ENCODE measurements at places on chromosomes 4 and X. TPM values are rescaled to one million over a fixed set of nuclear protein-coding genes. Genes with fewer than 3 reads are reported as not detected.

- no peaks in the 10 kb centered on the region for H3K36me3 ChIP-seq
- no peak overlapping the region for H3K4me3 ChIP-seq
- H3K4me1 ChIP-seq: no peaks in the 10 kb centered on the region
- no peak for DNase-seq
- H3K27ac ChIP-seq: no peak overlapping the region
These were observed 316.7 kb upstream of the DIPK2B start for GRCh38 chrX:45517090-45517973.

GRCh38 chr4:41426539-41426938 lies 111.4 kb upstream of the LIMCH1 start:
- H3K4me3 ChIP-seq: no peak overlapping the region
- no peak overlapping the region for H3K27ac ChIP-seq
- H3K27me3 ChIP-seq: no peaks in the 10 kb centered on the region
- DNase-seq: no peak

DNA sequence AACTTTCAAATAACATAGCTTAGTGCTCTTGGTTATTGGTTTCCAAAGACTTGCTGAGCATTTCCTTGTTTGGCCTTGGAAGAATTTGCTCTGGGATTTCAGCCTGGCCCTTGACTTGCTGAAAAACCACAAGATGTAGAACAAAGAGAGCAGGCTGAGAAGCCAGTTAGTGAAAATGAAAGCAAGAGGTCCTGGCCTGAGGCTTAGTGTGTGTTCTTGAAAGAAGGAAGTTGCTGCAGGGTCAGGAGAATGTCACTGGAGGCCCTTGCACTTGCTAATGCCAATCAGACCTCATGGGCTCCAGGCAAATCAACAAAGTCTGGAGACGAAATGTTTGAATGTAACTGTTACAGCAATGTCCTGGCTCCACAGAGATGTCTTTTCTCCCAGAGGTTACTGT lies 79.4 kb downstream of the SYNPO2 start:
- H3K4me1 ChIP-seq: peaks cover 4% of the 10 kb centered on the region
- no peaks in the 10 kb centered on the region for H3K36me3 ChIP-seq
- no peaks in the 10 kb centered on the region for H3K27me3 ChIP-seq

- no peaks in the 10 kb centered on the region for H3K36me3 ChIP-seq
- no peaks in the 10 kb centered on the region for H3K27me3 ChIP-seq
- H3K4me3 ChIP-seq: no peak overlapping the region
- no peak for DNase-seq
- H3K27ac ChIP-seq: no peak overlapping the region
These were observed 20.5 kb upstream of the TSR2 start for GRCh38 chrX:54419559-54420302.

The SSX7 gene
- not detected for total RNA-seq

- H3K27ac ChIP-seq: no peak overlapping the region
- no peaks in the 10 kb centered on the region for H3K4me1 ChIP-seq
- no peak overlapping the region for H3K4me3 ChIP-seq
- no peaks in the 10 kb centered on the region for H3K27me3 ChIP-seq
- DNase-seq: no peak
These were observed 283.2 kb downstream of the DCHS2 start for GRCh38 chr4:154208424-154208823.

DNA sequence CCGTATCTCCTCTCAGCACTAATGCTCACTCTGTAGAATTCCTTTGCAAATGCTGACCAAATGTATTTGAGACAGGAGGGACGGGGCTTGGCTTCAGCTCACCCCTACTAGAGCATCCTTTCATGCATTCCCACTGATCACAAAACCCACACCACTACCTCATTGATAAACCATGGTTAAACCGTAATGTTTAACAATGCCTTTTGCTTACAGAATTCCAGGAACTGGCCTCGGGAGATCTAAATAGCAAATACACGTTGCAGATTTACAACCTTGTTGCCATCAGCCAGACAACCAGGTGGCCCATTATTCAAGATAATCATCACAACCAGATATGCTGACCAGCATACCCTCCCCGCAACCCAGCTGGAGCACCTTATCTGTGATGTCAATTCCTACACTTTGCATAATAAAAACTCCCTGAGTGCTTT lies 391.9 kb downstream of the KCTD8 start:
- H3K4me3 ChIP-seq: no peak overlapping the region
- H3K36me3 ChIP-seq: no peaks in the 10 kb centered on the region
- peaks cover 14% of the 10 kb centered on the region for H3K4me1 ChIP-seq
- H3K27ac ChIP-seq: peak overlapping the region; percentile 68

GRCh38 chr4:154158361-154159155 lies 333.0 kb downstream of the DCHS2 start:
- DNase-seq: no peak
- H3K36me3 ChIP-seq: no peaks in the 10 kb centered on the region
- H3K4me3 ChIP-seq: no peak overlapping the region
- H3K4me1 ChIP-seq: no peaks in the 10 kb centered on the region
- H3K27ac ChIP-seq: no peak overlapping the region
- no peaks in the 10 kb centered on the region for H3K27me3 ChIP-seq

- H3K36me3 ChIP-seq: no peaks in the 10 kb centered on the region
- H3K4me3 ChIP-seq: no peak overlapping the region
- no peak overlapping the region for H3K27ac ChIP-seq
- H3K27me3 ChIP-seq: no peaks in the 10 kb centered on the region
- no peak for DNase-seq
These were observed 50.3 kb downstream of the HTRA3 start for GRCh38 chr4:8319731-8320385.

Measured in H1 (cell line).